ENCODE measurements at places on chromosomes 16 and 17.

- peak; percentile 81 for DNase-seq
These were observed 496 bp downstream of the EZH1 start for GRCh38 chr17:42744283-42744805.

- DNase-seq = no peak
These were observed 622 bp downstream of the GPRC5B start for GRCh38 chr16:19883966-19884485.

DNA sequence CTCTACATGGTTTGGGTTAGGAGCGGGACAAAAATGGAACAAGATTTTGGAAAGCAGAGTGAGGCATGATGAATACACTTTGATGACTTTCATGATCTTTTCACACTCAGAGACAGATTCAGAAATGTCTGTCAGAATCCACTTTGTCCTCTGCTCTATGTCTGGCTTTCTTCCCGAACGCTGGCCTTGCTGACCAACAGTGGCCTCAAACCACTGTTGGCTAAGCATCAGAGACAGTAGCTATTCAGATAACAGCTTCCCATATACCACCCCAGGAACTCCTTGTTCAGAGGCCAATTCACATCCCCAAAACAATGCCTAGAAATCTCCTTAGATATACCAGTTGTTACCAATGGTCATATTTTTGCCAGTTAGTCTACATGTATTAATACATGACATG is 40.9 kb downstream of the FBXL20 start:
- DNase-seq = no peak

DNA sequence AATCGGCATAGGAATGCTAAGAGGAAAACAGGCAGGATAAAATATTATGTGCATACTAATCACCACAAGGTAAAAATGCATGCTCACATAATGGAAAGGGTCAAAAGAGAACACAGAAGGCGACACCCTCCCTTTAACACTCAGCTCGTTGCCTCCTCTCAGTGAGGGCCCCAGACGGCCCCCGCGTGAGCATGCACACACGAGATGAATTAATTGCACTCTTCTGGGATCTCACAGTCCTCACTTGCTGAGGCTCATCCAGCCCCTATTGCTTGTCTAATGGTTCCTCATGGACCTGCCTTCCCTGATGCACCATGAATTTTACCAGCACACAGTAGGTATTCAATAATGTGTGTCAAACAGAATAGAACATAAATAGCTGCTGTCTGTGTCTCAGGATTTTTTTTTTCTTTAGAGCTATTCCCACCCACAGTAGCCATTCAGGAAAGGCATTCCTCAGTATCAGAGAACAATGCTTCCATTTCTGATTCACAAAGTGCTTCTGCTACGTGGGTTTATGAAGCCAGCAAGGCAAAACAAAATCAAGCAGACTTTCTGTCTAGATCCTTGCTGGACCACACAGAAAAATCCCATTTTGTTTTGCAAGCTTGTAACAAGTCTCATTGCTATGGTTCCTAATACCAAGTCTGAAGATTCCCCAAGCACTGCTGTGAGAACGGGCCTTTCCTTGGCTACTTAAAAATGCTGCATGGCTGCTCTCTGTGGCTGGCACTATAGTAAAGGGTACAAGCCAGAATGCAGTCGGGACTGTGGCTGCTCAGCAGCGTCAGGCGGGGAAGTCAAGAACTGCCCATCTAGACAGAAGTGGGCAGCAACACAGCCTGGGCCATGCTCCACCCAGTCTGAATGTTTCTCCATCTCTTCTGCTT is 43.6 kb downstream of the TOM1L2 start:
- no peak for DNase-seq

DNA sequence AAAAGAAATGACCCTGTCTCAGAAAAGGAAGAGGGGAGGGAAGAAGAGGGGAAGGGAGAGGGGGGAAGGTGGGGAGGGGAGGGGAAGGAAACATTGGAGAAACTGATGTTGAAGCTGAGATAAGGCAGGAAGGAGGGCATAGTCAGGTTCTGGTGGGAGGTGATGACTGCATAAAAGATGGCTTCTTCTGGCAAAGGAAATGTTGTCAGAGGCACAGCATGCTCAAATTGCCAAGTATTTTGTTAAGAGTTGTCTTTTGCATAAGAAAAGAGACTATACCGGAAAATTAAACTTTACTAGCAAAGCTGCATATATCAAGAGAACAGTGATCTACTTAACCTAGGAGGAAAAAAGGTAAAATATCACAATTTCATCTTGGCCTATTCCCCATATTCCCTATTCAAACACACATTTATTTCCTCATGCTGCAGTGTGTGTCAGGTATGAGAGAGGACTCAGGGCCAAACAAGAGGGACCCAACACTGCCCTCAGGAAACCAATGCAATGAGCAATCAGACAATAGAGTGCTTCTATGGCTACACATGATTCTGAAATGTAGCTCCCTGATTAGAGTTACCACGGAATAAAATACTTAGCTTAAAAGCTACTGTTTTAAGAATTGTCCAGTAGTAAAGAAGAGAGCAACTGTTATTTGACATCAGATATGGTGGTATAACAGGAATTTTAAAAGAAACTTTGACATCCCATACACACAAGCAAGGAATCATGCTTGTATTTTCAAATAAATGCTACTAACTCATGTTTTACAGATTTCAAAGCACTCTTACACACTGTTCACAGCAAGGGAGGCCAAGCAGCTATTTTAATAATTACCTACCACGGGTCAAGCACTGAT is 80.9 kb downstream of the PARN start:
- DNase-seq = no peak

DNA sequence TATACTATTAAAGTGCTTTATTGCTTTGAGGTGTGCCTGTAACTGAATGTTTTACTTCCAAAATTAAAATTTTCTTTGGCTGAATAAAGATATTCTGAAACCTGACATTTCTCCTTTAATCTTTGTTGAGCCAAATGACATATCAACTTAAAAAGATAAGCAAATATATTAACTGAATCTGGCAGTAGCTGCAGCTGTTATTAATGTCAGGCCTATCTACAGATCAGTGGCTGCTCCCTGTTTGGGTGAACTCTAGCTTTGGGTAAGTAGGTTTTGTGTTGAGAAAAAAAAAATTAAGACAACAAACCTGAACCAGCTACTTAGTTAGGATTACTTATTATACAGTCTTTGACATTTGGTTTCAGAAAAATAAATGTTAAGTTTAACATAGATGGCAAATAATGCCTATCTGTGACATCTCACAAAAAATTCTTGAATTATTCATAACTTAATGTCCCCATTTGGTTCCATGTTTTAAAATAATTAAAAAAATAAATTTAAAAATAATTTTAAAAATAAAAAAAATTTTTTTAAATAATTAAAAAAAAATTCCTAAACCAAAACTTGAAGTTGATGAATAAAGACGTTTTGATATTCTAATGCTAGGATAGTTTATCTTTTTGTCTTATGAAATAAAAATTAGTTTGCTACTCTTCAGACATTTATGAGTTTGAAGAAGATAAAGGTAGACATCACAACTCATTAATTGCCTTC is 19.8 kb downstream of the CPD start:
- DNase-seq = no peak

DNA sequence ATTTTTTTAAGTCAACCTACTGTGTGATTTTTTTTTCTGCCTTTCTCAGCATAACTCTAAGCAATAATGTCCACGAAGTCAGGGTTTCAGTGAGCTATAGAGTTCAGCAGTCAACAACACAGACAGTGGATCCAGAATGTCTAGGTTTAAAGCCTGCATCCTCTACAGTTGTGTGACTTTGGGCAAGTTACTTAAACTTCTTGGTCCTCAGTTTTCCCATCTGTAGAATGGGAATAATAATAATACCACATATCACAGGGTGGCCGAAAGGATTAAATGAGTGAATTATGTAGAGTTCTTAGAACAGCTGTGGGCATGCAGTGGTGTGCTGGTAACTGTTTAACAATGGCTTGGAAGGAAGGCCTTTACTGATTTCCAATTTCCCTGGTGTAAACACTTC is 38.8 kb upstream of the MEAK7 start:
- DNase-seq = no peak

GRCh38 chr17:63694950-63695773 is 4.8 kb downstream of the LIMD2 start:
- DNase-seq = no peak
